ENCODE measurements at places on chromosomes 11 and 22.
A peak's percentile ranks its signal among the peaks of the same experiment; 100 is the strongest.

- no peak for DNase-seq
These were observed 530.6 kb upstream of the KIRREL3 start for GRCh38 chr11:127531167-127531566.

- no peak for DNase-seq
These were observed 75.4 kb downstream of the PHF21A start for GRCh38 chr11:46045811-46046210.

GRCh38 chr11:78177216-78177615 lies 11.2 kb downstream of the KCTD21 start:
- DNase-seq, result no peak

GRCh38 chr11:5604896-5605295 lies 8.5 kb downstream of the TRIM6 start:
- DNase-seq, result no peak

- DNase-seq, result no peak
These were observed 24.5 kb downstream of the ST14 start for GRCh38 chr11:130183878-130184610.

- no peak for DNase-seq
These were observed 575 bp downstream of the DUSP18 start for GRCh38 chr22:30667107-30667493.

GRCh38 chr11:26070714-26071380 lies 261.1 kb upstream of the ANO3 start:
- no peak for DNase-seq

- no peak for DNase-seq
These were observed 47.8 kb upstream of the PTPRJ start for GRCh38 chr11:47932544-47932943.

DNA sequence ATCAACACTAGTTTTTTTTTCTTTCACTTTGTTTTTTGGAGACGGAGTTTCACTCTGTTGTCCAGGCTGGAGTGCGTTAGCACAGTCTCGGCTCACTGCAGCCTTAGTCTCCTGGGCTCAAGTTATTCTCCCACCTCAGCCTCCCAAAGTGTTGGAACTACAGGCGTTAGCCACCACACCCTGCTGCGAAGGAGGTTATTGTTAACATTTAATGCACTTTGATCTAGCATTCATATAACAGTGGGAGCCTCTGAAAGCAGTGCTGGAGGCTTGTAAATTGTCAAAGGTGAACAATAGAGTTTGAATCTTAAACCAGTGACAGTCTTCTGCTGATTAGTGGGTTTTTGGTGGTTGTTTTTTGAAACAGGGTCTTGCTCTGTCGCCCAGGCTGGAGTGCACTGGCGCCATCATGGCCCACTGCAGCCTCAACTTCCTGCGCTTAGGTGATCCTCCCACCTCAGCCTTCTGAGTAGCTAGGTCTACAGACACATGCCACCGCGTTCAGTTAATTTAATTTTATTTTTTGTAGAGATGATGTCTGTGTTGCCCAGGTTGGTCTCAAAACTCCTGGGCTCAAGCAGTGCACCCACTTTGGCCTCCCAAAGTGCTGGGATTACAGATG lies 96.9 kb upstream of the HORMAD2 start:
- DNase-seq, result no peak

DNA sequence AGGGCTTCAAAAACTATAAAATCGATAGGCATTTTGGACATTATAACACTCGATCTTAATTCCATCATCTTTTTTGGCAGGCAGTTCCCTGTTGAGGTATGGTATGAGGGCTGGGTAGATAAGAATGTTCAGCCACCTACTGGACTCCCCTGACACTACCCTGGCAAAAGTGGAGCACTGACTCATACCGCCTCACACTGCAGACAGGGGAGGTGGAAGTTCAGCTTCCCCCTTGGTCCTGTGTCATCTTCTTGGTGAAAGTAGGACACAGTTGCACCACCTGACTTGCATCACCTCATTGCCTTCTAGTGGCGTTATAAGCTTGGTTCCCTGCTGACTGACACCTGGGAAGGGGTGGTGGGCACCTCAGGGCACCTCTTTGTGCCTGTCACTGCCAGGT lies 30.4 kb downstream of the PAAF1 start:
- peak; percentile 67 for DNase-seq

DNA sequence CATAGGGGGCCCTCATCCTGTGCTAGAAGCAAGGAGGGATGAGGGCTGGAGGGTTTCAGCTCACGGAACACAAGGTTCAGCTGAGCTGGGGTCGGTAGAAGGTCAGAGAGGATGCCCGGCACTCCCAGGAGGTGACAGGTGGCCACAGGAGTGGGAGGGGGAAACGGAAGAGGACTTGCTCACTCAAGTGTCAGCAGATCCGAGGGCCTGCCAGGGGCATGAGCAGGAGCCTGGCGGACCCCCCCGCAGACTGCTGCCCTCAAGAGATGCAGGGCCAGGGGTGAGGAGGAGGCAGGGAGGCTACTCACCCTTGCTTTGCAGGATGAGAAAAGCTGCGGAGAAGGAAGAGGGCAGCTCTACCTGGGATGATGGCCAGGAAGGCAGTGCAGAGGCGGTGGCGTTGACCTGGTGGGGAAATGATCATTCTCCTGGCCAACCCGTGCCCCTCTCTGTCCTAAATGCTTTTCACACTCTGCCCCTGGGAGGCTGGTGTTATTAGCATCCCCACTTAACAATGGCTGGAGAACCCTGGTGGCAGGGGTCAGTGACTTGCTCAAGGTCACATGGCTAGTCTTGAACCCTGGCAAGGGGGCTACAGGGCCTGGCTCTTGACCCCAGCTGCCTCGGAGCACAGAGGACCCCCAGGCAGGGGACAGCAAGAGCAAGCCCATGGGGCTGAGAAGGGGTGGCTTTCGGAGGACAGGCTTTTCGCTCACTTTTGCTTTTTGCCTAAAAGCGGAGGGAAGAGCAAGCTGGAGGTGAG lies 30.1 kb upstream of the CSNK1E start:
- DNase-seq, result no peak

DNA sequence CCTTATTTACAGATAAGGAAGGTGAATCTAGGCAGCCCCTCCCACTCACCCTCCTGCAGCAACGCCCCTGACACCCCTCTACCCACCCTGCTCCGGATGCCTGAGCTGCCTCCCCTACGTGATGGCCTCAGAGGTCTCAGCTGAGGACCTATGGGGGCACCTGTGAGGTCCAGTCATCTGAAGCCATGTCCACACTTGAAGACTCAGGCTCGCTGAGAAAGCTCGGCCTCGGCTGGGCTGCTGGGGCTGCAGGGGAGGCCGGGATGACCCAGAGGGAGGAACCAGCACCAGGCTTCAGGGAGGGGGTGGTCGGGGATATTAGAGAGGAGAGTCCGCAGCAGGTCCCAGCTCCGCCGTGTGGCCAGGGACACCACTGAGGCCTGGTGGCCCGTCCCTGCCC lies 92.8 kb downstream of the BRD1 start:
- DNase-seq, result no peak

GRCh38 chr11:120719348-120719747 lies 207.8 kb downstream of the GRIK4 start:
- DNase-seq, result peak; percentile 83

- no peak for DNase-seq
These were observed 25.4 kb downstream of the MAML2 start for GRCh38 chr11:96317571-96317970.

- peak; percentile 12 for DNase-seq
These were observed 227.8 kb downstream of the DCDC1 start for GRCh38 chr11:31141789-31142188.

GRCh38 chr11:113942256-113942655 lies 32.7 kb upstream of the HTR3A start:
- DNase-seq, result no peak

GRCh38 chr11:70725739-70726138 lies 327.4 kb downstream of the CTTN start:
- no peak for DNase-seq

DNA sequence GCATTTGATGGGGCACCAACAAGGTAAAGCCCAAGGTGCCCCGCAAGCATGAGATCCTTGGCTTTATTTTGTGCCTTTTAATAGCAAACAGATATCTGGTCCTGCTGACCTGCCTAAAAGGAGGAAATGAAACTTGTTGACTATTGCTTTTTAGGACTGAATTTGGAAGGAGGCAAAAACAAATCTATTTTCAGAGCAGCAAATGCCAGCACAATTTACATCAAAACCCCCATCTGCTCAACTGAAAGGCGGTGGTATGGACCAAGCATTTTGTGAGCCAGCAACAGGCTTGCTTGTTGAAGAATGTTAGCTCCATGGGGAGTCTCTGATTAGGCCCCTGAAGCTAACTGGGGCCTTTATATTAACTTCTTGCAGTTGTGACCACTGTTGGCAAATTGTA lies 192.6 kb upstream of the E2F8 start:
- DNase-seq, result no peak

- no peak for DNase-seq
These were observed 84.3 kb upstream of the PRDM11 start for GRCh38 chr11:45062115-45062514.

DNA sequence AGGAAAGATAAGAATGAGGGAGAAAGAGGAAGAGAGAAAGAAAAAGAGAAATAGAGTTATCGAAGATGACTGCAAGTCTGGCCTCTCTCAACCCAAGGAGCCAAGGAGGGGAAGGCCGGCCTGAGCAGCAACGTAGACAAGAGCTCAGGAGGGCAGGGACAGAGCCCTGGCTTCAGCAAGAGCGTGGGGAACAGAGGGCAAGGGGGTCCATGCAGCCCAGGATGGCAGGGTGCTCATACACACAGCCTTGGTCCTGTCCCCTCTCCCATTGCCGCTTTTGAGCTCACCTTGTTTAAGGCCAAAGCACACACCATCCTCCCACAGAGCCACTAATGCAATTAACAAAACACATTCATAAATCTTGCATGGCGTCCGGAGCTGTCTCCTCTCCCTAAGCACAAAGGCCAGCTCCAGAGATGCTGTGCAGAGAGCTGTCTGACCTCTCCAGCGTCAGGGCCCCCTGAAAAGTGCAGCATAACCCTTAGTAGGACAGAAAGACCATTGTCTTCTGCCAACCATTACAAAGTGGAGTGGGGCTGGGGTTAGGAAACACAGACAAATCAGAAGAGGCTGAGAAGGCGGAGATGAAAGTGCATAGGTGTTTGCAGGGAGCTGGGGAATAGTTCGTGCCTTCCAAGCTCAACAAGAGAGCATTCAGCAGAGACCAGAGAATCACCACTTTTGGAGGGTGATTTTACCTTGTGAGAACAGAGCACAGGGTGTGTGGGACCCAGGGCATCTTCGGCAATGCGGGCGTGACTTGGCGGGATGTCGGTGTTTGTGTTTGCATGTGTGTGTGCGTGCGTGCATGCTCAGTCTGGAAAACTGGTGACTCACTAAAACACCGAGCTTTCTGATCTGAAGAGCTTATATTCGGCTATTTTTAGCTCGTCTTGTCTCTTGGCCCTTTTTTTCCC lies 28.2 kb upstream of the JAM3 start:
- DNase-seq, result peak; percentile 84

- no peak for DNase-seq
These were observed 35.6 kb upstream of the CADM1 start for GRCh38 chr11:115539844-115540243.

DNA sequence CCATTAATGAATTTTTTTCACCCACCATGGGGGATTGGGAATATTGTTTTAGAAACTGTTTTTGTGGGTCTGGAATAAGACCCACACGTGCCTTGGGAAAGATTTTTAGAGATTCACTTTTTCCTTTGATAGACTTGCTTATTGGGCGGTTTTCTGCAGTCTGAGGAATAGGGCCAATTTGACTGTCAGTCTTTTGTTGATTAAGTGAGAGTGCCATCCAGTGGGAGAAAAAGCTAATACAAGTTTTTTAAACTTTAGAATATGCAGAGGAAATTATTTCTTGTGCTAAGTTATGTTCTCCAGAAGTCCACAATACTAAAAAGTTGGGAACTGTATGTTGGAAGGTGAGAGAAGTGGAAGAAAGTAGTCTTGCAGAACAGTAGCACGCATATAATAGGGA lies 56.1 kb downstream of the PRMT3 start:
- DNase-seq, result peak; percentile 39

DNA sequence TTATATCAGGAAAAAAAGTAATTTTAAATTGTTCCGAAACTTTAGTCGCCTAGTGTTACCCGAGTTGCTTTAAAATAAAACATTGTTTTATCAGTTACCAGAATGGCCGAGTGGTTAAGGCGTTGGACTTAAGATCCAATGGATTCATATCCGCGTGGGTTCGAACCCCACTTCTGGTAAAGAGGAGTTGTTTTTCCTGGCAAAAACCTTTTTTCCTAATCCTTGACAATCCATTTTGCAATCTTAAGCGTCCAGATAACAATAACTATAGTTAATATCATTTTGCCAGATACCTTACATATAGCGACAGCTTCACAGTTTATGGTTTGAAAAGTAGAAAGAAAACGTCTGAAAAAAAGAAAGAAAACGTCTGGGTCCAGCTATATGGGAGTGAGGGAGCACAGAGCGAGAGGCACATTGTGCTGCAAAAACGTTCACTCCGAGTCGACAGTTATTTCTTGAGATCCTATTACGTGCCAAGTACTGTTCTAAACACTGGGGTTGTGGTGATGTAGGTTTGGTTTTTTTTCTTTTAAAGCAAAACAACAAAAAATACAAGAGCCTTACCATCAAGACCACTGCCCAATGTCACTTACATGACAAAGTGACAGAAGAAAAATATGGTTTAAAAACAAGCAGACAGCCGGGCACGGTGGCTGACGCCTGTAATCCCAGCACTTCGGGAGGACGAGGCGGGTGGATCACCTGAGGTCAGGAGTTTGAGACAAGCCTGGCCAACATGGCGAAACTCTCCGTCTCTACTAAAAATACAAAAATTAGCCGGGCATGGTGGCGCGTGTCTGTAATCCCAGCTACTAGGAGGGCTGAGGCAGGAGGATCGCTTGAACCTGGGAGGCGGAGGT lies 40.6 kb downstream of the OR4D9 start:
- peak; percentile 88 for DNase-seq

GRCh38 chr11:2886191-2886894 lies 768 bp upstream of the CDKN1C start:
- no peak for DNase-seq

GRCh38 chr11:4763096-4763495 lies 6.6 kb downstream of the OR51F1 start:
- no peak for DNase-seq

DNA sequence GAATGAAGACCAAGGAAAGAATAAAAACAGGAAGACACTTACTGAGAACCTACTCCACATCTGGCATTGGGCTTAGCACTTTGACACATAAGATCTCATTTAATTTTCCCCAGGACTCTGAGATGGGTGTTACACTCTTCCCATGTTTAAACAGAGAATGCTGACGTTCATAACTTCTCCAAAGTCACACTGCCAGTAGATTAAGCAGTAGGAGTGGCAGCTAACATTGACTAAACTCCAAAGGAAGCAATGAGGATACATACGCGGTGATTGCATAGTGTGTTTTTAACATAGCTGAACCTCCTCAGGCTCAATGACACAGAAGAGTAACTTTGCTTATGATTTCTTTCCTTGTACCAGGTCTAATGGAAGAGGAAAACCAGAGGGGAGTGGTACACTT lies 14.5 kb upstream of the OR10V1 start:
- no peak for DNase-seq

DNA sequence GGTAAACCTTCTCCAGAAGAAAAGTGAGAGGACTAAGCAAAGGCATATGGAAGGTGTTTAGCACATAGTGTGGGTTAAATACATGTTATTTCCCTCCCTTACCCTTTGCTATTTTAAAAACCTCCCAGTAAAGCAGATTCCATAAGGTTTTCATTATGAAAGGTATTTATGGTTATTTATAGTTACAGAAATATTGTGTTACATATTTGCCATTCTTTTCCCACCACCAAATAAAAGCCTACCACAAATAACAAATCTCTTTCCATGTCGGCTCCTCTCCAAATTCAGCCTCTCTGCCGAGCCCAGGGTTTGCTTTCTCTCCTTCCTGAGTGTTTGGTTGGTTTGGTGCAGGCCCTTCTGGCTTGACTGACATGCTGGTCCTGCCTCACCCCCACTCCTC lies 64.4 kb downstream of the INSC start:
- DNase-seq, result peak; percentile 19

Data from amniotic epithelial cell (primary cell).